Osteoblast (primary cell): ENCODE measurements at places on chromosomes 4 and X. TPM values are rescaled to one million over a fixed set of nuclear protein-coding genes. Genes with fewer than 3 reads are reported as not detected.
A peak's percentile ranks its signal among the peaks of the same experiment; 100 is the strongest.

- no peak for DNase-seq
- H3K27me3 ChIP-seq = no peaks in the 10 kb centered on the region
- no peaks in the 10 kb centered on the region for H3K4me1 ChIP-seq
These were observed 54.5 kb upstream of the GPR34 start for GRCh38 chrX:41634284-41634683.

DNA sequence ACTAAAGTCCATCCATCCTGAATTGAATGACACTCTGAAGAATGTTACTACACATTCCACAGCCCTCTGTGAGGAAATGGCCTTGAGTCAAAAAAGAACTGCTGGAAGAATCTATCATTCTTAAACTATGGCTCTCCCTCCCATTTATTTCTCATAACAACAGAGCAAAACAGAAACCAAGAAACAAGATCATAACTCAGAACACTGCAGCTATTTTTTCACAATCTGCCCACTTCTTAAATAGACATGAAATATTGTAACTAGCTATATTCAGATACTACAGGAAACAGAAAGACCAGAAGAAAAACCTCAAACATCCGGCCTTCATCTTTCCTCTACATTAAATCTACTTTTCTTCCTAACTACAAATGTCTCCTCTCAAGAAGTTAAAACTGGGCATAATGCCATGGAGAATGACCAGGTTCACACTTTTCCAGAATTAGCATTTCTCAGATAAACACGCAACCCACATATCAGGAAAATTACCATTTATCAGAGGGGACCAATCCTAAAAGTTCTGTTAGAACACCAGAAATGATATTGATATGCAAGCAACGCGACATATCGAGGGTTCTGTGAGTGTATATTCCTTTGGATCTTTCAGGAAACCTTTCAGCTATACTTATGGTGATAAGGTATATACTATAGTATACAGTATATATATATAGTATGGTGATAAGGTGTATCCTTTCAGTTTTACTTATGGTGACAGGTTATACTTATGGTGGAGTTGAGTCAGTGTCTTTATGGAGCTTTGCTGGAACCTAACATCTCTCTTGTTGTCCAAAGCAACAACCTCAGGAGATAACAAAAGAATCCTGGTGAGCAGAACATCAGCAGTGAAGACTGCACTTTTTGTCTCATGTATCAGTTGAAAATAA lies 60.4 kb upstream of the IRF2 start:
- H3K4me1 ChIP-seq = peaks cover 27% of the 10 kb centered on the region
- H3K36me3 ChIP-seq = no peaks in the 10 kb centered on the region
- peak overlapping the region; percentile 92 for H3K27ac ChIP-seq
- DNase-seq = peak; percentile 91

DNA sequence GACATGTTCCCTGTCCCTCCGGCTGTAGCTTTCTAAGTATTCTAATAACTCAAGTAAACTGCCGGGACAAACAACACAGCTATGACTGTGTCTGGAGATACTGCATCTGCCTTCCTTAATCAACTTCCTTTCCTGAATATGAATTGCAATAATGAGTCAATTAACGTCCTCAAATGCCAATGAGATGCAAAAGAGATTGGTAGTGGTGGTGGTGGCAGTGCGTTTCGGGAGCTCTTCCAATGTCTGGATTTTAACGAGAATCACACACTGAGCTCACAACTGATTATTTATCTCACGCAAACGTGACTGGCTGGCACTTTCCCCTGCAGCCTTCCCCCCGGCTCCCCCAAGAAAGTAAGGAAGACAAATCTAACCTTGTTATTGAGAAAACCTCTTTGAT lies 226.1 kb upstream of the GK2 start:
- no peaks in the 10 kb centered on the region for H3K36me3 ChIP-seq
- H3K27ac ChIP-seq = no peak overlapping the region
- no peaks in the 10 kb centered on the region for H3K4me1 ChIP-seq
- no peak for DNase-seq
- no peak overlapping the region for H3K4me3 ChIP-seq

GRCh38 chr4:86857341-86858052 lies 8.3 kb upstream of the SLC10A6 start:
- H3K27me3 ChIP-seq = no peaks in the 10 kb centered on the region
- H3K27ac ChIP-seq = no peak overlapping the region
- H3K36me3 ChIP-seq = no peaks in the 10 kb centered on the region
- H3K4me3 ChIP-seq = no peak overlapping the region
- no peak for DNase-seq

- H3K27me3 ChIP-seq = peaks cover 5% of the 10 kb centered on the region
- H3K27ac ChIP-seq = no peak within 1 kb of the TSS
- peak within 1 kb of the TSS; percentile 70 for H3K4me3 ChIP-seq
- H3K36me3 ChIP-seq = no peaks in the 10 kb centered on the region
- H3K4me1 ChIP-seq = peaks cover 13% of the 10 kb centered on the region
- peak; percentile 95 for DNase-seq
These were observed at the start of gene STK32B for GRCh38 chr4:5051278-5052203. TSS of gene STK32B (plus strand) at chr4:5051480.

DNA sequence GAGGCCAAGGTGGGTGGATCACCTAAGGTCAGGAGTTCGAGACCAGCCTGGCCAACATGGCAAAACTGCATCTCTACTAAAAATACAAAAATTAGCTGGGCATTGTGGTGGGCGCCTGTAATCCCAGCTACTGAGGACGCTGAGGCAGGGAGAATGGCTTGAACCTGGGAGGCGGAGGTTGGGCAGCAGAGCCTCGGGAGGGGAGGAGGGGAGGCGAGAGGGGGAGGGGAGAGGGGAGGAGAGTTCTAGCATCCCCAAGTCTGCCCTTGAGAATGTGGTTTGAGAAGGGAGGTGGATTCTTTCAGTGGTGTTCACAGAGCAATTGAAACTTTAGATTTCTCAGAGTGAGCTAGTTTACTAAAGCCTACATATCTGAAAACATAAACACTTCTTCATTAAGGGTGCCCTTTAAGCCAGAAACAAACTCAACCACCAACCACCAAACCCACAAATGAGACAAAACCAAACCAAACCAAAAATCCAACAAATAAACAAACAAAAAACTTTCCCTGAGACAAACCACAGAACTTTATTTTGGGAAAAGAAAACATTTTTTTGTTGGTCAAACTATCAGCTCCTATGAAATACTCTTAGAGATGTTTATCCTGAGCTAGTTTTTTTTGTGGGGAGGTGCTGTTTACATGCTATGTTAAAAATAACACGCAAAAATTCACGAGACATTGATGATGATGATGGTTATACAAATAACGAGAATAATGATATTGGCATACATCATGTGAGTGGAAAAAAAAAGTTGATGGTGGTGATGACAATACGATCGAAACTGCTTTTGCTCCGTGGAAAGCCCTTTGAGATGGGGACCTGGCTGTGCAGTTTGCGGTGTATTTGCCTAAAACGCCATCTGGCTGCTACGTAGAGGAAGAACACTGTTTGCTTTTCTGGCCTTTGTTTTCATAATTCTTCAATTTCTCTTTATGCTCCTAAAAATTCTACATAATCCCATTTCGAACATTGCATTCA lies 98.2 kb upstream of the PRKX start:
- H3K4me3 ChIP-seq = peak overlapping the region; percentile 34
- H3K4me1 ChIP-seq = no peaks in the 10 kb centered on the region
- H3K36me3 ChIP-seq = no peaks in the 10 kb centered on the region
- DNase-seq = peak; percentile 82
- H3K27ac ChIP-seq = no peak overlapping the region
- H3K27me3 ChIP-seq = peaks cover 10% of the 10 kb centered on the region

POF1B gene
- not detected in 2 replicates for total RNA-seq

- no peaks in the 10 kb centered on the region for H3K27me3 ChIP-seq
- no peak overlapping the region for H3K4me3 ChIP-seq
- peak overlapping the region; percentile 59 for H3K27ac ChIP-seq
- peaks cover 14% of the 10 kb centered on the region for H3K4me1 ChIP-seq
- H3K36me3 ChIP-seq = no peaks in the 10 kb centered on the region
- DNase-seq = no peak
These were observed 392.6 kb upstream of the EPHA5 start for GRCh38 chr4:66062921-66063320.

ATOH1 gene
- total RNA-seq = not detected in 2 replicates

- H3K27me3 ChIP-seq = peaks cover 14% of the 10 kb centered on the region
- no peaks in the 10 kb centered on the region for H3K36me3 ChIP-seq
- no peak overlapping the region for H3K4me3 ChIP-seq
- no peak for DNase-seq
These were observed 135.5 kb downstream of the REPS2 start for GRCh38 chrX:17081968-17082367.
